ENCODE measurements at places on chromosomes 3 and 15.
A peak's percentile ranks its signal among the peaks of the same experiment; 100 is the strongest.

- DNase-seq: no peak
Measured at GRCh38 chr3:65902304-65902793, 136.4 kb downstream of the MAGI1 start.

DNA sequence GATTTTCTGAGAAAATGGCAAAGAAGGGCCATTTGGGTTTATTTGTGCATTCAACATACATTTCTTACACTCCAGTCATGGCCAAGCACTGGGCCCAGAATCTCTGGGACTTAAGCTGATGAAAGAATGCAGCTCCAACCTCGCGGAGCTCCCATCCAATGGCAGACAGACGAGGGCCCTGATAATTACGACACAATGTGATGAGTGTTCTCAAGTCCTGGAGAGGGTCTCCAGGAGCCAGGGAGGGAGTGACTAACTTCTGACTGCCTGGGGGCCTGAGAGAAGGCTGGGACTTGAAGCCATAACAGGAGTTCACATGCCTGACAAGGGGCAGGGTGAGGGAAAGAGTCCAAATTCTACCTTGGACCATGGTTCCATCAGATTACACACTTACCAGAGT lies 42.6 kb upstream of the BNC1 start:
- DNase-seq: no peak

DNA sequence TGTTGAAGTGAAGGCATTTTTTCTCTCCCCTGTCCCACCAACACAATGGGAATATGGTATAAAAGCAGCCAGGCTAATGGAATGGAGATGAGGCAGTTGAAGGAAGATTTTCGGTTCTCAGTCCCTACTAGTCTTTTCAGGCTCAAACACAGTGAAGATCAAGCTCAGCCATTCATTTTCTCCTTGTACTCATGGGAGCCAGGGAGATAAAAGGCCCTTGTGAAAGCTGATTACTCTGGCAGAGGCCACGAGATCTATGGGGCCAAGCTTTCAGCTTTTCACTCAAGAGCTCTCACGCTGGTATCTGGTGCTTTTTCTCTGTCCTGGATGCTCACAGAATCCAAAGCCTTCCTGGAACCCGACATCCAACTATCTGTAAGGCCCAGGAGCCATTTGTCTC lies 14.5 kb upstream of the FAN1 start:
- no peak for DNase-seq

DNA sequence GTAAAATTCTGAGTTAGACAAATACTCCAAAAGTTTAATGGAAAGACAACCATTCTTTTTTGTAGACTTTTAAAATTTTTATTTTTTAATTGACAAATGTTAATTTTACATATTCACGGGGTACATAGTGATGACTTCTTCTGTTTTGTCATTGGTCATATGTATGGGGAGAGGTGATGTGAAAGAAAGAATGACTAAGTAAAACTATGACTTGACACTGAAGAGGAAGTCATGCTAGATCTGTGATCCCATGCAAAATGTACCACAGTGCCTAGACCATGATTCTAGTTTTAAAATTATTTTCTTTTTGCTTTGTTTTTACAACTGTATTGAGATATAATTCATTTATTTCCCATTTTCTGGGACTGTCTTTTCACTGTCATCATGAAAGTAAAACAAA lies 281.6 kb downstream of the MBNL1 start:
- DNase-seq: peak; percentile 5

- peak; percentile 81 for DNase-seq
Measured at GRCh38 chr3:171772427-171773056, 37.7 kb downstream of the PLD1 start.

DNA sequence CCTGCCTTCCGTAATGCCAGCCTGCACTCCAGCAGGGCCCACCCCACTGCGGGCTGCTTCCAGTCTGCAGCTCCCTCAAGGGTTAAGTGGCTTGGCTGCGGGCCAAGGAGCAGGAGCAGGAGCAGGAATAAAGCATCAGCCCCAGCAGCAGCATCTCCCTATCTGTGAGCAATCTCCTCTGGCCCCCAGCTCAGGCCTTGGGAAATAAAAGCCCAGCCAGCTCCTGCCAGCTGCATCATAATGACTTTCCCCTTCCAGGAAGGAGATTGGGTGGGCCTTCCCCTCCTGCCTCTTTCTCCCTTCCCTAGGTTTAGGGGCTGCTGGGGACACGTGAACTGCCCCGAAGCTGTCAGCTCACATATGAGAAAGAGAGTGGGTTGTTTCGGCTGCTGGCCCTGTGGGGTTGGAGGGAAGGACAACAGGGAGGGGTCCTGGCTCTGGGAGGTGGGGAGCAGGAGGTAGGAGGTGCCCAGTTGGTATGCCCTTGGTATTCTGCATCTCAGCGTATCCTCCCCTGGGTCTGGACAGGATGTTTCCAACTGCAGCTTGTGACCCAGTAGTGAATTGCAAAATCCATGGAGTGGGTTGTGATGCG lies 34.6 kb upstream of the FGD5 start:
- DNase-seq: no peak

GRCh38 chr3:102179326-102180177 lies 255.3 kb upstream of the ZPLD1 start:
- DNase-seq: no peak

GRCh38 chr15:59946084-59946483 lies 58.0 kb upstream of the FOXB1 start:
- no peak for DNase-seq

DNA sequence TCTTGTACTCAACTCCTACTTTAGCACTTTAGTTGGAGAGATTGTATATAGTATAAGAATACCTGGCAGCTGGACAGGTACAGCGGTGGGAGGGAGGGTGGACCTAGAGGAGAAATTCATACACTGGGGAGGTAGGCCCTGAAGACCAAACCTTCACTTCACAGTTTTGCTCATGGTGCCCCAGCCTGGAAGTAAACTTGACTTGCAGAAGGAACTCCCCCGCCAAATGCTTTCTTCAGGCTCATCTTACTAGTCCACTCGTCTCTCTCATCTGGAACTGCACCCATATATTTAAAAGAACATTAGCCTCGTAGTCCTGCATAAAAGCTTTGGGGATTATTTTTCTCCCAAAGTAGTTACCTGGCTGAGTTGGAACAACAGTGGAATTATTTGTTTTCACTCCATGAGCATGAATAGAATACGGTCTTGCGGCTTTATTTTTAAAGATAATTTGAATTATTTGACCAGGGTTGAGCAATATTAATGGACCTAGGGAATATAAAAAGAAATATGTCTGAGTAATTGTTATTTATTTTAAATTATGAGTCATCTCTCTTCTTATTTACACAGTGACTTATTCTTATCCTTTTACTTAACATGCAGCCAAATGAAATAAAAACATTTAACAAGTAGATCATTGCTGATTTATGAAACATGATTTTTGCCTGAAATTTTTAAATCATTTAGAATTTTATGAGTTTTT lies 25.5 kb upstream of the CP start:
- peak; percentile 43 for DNase-seq

DNA sequence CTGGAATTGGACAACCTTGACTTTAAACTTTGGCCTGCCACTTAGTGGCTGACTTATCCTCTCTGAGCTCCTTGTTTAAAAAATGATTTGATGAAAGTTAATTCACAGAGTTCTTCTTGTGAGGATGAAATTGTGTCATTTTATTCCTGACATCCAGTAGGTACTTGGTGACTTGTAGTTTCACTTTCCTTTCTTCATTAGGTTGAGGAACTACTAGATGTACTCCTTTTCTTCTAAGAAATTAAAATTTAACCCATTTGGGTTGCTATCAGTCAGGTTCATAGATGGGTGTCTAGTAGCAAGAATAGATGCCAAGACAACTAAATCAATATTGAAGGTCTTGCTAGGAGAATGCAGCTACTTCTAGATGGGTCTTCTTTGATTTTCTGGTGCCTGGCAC lies 5.2 kb downstream of the NR1D2 start:
- no peak for DNase-seq

- no peak for DNase-seq
Measured at GRCh38 chr15:64699751-64700388, 75.5 kb downstream of the RBPMS2 start.

- DNase-seq: peak; percentile 40
Measured at GRCh38 chr15:63063164-63063756, 20.7 kb downstream of the TPM1 start.

- DNase-seq: no peak
Measured at GRCh38 chr3:9028134-9028533, 64.9 kb upstream of the RAD18 start.

GRCh38 chr3:105375750-105376511 lies 9.2 kb downstream of the ALCAM start:
- no peak for DNase-seq

GRCh38 chr15:80292079-80292478 lies 40.1 kb upstream of the CTXND1 start:
- DNase-seq: no peak
